ENCODE measurements at places on chromosomes 1 and 21.

DNA sequence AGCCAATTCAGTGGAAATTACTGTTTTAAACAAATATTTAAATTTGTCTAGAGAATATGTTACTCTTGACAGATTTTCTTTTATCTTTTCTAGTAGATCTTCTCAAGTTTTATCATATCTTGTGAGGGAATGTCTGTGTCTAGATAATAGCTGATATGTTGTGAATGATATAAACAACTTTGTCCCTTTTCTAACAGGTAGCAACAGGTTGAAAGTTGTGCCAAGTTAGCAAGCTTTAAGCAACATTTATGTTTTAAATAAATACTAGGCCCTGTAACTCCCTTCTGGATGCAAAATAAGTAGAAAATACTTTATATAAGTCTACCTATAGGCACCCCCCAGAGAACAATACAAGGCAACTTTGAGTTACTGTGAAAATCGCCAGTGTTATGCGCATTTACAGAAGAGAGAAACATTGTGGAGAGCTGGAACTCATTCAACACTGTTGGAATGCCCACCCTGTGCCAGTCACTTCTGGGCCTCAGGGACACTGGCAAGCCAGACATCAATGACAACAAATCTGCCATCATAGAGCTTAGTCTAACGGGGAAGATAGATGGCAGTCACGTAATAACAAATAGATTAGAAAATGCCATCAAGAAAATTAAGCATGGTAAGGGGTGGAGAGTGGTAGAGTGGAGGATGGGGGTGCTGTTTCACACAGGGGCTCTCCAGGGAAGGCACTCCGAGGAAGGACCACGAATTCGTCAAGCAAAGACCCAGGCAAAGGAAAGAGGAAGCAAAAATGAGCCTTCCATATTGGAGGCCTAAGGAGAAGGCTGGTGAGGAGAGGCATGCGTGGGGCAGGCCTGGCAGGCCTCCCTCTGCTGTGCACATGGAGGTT, 4.4 kb downstream of the MAP3K21 start:
- DNase-seq, result no peak

DNA sequence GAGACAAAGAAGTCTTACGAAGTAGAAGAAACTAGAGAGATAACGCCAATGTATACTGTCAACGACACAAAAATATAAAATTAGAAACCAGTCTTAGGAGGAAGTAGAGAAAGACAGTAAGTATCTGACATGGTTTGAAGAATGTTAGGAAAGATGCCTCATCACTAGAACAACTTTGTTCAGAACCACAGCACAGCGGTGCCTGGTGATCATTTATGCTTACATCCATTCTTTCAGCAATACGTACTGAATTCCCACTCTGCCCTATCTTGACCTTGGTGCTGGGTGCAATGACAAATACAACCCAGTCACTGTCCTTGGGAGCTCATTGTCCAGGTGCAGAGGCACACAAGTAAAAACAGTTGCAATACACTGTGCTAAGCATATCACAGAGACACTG, 104.4 kb downstream of the TM2D1 start:
- no peak for DNase-seq

DNA sequence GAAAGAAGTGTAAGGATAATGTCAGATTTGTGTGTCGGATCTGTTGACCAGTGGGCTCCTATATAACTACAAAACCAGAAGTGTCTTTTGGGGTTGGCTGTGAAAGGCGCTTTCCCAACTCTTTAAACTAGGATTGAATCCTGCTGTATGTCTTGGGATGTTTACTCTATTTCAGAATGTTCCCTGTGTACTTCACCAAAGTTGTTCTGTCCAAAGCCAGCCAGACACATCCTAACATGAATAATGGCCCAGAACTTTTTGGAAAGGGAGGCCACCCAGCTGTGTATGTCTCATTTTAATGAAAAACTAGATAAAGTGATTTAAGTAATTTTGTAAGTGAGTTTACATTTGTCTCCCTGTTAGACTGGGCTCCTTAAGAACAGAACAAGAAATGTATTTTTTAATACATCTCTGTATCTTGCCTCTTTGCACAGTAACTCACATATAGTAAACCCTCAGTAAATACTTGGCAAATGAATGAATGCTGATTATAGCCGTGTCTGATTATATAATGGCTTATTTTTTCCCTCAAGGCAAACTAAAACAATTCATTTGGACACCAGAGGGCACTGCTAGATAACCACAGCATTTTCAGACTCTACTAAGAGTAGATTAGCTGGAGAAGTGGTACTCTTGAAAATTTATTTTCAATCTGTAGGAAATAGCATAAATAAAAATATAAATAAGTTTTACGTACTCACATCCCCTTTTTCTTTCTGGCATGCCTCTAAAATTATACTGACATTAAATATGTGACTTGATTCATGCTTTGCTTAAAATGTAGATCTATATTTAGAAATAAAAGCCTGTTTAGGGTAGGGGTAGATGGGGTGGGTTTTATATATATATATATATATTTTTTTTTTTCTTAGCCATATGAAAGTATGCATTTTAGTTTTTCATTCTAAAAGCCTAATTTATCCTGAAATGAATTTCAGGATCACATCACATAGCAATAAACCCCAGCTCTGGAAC, 23.8 kb downstream of the TSEN15 start:
- DNase-seq, result peak; percentile 53

- DNase-seq, result no peak
Observed at GRCh38 chr1:31567956-31568570, 8.3 kb upstream of the TINAGL1 start.

DNA sequence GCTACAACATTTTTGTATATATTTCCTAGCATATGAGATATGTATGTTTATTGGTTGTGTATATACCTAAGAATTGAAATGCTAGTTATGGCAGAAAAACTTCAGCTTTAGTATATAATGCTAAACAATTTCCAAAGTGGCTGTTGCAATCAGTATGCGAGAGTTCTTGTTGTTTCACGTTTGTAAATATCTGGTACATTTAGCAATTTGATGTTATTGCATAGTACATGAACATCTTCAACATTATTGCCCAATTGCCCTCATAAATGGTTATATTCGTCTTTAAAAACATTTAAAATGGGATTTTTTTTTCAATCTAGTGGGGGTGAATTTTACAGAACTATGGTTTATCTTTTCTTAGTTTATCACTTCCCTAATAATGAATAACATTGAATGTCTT, 86.2 kb upstream of the HP1BP3 start:
- no peak for DNase-seq

GRCh38 chr1:199176713-199177112, 537.9 kb downstream of the PTPRC start:
- DNase-seq, result no peak

DNA sequence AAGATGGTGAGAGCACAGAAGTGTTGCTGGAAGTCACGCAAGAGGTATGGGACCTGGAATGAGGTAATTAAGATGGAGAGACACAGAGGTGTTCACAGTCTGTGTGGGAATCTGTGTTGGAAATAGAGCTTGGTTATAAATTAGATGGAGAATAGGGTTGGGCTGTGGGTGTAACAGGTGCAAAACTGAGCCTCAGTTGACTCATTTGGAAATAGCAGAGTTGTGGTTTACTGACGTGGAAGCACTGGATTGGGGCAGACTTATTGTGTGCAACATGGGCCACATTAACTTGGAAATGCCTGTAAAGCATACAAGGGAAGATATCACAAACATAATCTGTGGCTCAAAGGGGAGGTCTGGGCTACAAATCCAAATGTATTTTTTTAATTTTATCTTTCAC, 13.0 kb downstream of the CAMSAP2 start:
- DNase-seq, result no peak

DNA sequence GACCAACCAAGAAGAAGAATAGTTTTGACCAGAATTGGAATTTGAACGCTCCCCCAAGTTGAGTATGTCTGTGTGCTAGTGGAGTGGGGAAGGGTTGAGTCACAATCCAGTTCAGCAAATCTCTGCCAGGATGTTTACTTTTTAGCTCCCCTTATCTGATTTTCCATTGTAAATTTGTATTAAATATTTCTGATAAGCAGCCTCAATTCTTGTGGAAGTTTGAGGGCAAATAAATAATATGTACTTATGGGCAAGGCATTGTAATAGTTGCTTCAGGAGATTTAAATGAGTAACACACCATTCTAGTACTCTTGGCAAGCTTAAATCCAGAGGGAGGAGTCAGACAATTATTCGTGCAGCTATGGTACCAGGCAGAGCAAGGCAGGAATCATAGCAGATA, 14.4 kb downstream of the CXADR start:
- DNase-seq, result no peak

GRCh38 chr1:181094416-181095212, 6.1 kb downstream of the IER5 start:
- peak; percentile 67 for DNase-seq

- DNase-seq, result peak; percentile 85
Observed at GRCh38 chr1:170586321-170587252, 54.6 kb downstream of the GORAB start.

DNA sequence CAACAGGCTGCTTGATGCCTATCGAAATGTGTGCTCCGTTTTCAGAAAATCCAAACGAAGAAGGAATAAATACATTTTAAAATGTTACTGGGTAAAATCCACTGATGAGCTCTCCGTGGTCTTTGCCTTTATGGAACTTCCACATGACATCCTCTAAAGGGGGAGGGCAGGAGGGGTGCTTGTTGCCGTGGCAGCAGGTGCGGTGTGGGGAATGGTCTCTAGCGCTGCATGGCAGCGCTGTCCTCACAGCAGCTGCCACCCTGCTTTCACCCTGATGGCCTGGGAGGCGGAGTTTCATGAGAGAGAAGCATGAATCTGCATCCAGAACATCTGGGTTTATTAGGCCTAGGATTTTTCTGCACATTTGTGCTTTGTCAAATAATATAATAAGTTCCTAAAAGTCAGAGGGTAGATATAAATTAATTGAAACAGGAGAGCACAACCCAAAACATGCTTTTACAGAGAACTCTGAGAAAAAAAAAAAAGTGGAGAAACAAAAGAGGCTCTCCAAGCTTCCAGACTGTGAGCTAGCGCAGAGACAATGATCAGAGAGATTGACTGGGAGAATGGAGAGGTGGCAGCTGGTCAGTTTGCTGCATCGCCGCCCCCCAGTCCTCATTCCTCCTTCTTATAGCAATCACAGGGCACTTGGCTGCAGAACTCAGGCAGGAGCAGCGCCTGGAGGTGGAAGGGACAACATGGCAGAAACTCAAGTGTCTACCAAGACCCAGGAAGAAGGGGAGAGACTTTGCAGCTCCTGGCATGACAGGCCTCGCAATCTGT, 228.6 kb downstream of the DSCAM start:
- no peak for DNase-seq

DNA sequence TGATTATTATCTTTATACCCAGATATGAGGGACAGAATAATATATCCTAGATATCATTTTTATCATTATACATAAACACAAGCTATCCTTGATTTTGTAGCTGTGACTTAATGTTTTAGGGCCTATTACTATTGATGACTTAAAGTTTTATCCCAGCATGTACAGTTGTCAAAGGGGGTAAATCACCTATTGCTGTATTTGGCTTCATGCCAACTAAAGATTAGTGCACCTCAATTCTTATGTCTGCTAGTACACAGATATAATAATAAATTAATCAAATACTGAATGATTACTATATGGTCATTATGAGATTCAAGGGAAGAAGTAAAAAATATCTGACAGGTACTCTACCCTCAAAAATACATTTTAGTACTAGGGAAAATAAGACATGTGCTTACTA, 84.0 kb downstream of the SYT14 start:
- no peak for DNase-seq

DNA sequence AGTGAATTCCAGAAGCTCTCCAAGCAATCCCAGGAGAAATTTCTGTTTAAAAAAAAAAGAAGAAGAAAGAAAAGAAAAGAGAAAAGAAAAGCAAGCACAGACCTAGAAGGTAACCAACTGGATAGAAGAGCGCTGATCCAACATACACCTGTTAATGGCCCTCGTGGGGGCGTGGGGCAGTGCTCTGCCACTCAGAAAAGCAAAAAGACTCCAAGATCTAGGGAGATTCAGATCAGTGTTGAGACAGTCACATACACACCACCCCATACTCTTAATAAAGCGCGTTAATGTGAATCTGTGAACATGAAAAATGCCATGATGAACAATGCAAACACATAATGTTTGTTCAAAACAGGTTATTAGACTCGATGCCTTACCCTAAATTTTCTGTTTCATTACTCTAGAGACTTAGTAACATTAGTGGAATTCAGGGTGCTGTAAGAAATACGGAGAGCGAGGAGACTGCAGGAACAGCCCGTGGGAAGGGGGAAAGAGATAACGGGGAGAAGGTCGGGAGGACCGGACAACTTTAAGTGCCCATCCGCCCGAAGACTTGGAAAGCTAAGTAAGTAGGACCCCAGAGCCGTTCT, 406 bp downstream of the NME7 start:
- no peak for DNase-seq

- DNase-seq, result no peak
Observed at GRCh38 chr21:22253761-22254160, 1255.6 kb downstream of the NCAM2 start.

GRCh38 chr21:15009837-15010363, 54.9 kb downstream of the NRIP1 start:
- DNase-seq, result no peak

GRCh38 chr1:165383599-165384405, 27.3 kb upstream of the LMX1A start:
- no peak for DNase-seq

DNA sequence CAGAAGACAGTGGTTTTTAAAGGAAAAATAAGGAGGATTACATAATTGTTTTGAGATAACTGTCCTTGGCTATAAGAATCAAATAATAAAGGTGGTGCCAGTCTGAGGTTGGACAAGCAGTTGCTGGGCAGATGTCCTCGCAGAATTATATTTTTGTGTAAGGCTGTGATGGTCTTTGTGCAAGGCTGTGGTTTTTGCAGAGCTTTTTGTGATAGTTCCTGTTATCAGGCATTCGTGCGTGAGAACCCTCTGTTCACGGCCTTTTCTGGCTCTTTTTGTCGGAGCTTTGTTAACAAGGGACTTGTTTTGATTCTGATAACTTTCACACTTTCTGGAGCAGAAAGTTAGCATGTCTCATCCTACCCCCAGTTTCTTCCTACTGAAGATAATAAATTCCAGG, 33.4 kb downstream of the SH3BP5L start:
- no peak for DNase-seq

GRCh38 chr1:228875741-228876140, 140.5 kb downstream of the RHOU start:
- DNase-seq, result no peak

GRCh38 chr1:180901076-180901990, 11.4 kb upstream of the KIAA1614 start:
- DNase-seq, result no peak

- no peak for DNase-seq
Observed at GRCh38 chr1:205994346-205994745, 8.8 kb downstream of the RAB7B start.

DNA sequence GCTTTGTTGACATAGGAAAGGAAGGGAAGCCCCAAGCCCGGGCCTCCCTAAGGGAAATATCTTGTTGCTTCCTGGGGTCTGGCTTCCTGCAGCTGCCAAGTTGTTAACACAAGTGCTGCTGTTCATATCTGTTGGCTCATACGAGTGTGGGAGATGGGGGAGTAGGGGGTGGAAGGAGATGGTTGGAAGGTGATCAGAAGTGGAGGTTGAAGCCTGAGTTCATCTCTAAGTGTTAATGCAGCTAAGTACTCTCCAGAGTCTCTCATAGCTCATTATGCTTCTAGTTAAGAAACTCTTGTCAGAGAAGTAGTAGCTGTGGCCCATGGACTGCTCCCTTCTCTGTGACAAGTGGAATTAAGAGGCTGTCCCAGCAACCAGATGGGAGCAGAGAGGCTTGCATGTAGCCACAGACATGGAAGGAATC, 319.2 kb upstream of the SPAG17 start:
- no peak for DNase-seq

GRCh38 chr1:245825128-245825901, 670.5 kb downstream of the KIF26B start:
- DNase-seq, result no peak

- DNase-seq, result peak; percentile 88
Observed at GRCh38 chr1:8077120-8077573, 51.0 kb upstream of the ERRFI1 start.

GRCh38 chr1:245213066-245213831, 58.5 kb downstream of the KIF26B start:
- DNase-seq, result no peak

Measured in stromal cell of bone marrow (primary cell).